ENCODE measurements at places on chromosomes 3 and 15.

- DNase-seq, result peak; percentile 99
Observed at GRCh38 chr3:186529201-186529999, 14.8 kb downstream of the CRYGS start.

- DNase-seq, result no peak
Observed at GRCh38 chr3:99931059-99931458, 113.4 kb downstream of the CMSS1 start.

- DNase-seq, result no peak
Observed at GRCh38 chr3:97815149-97815917, 6.5 kb upstream of the CRYBG3 start.

DNA sequence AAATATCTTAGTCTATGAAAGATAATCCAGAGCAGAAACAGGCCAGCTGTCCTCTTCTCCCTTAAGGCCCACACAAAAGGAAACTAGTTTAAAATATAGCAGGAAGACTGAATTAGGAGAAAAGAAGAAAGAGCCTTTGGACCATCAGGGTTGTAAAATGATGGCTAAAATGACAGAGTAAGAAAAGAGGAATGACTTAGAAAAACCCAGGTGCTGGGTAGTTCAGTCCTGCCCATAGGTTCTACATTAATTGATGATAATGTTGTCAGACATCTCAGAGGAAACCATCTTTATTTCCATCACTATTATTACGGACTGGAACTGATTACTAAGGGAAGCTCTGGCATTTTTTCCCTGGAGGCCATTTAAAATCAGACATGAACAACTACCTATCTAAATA lies 142.8 kb upstream of the STT3B start:
- DNase-seq, result no peak

- no peak for DNase-seq
Observed at GRCh38 chr15:85646538-85647091, 148.1 kb downstream of the KLHL25 start.

- peak; percentile 28 for DNase-seq
Observed at GRCh38 chr3:50436114-50436674, 67.2 kb downstream of the CACNA2D2 start.

- no peak for DNase-seq
Observed at GRCh38 chr15:31293655-31294054, 33.0 kb upstream of the KLF13 start.

DNA sequence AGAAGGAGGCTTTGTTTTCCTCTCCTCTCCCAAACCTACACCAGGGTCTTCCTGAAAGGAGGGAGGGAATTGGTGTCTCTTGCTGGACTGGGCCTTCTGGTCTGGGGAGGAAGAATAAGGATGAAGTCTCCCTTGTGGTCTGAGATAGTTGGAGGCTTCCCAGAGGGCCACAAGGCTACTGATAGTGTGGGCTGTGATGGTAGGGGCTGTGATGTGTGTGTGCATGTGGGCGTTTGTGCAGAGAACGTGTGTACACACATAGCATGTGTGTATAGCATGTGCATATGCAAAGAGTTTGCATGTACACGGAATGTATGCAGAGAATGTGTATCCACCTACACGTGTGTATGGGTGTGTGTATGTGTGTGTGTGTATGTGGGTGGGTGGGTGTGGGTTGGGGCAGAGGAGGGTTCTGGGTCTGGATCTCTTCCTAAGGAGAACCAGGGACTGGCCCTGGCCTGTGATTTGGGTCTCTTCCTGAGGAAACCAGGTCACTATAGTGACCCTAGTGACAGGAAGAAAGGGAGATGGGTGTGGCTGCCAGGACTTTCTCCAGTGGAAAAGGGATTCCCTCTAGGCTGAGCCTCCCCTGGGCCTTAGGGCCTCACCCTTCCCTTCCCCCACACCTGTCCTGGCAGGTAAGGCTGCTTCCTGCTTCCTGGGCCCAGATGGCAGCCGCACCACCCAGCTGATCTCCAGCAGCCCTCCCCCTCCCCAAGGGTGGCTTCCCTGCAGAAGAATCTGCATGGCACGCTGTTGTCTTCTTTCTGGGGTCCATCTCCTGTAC lies 1.7 kb downstream of the FLNB start:
- no peak for DNase-seq

DNA sequence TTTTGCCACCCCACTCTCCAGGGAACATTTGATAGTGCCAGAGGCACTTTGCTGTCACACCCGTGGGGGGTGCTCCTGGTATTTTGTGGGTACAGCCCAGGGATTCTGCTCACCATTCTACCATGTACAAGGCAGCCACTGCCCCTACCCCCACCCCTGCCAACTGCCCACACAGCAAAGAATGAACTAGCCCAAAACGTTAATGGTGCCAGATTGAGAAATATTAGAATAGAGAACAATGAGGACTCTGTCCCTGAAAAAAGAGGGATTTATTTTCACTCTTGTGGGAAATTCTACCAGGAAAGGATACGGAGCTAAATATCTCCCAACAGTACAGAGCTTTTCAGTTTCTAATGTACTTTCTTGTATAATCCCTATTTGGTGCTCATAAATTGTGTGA lies 154.5 kb upstream of the SUCLG2 start:
- DNase-seq, result no peak

DNA sequence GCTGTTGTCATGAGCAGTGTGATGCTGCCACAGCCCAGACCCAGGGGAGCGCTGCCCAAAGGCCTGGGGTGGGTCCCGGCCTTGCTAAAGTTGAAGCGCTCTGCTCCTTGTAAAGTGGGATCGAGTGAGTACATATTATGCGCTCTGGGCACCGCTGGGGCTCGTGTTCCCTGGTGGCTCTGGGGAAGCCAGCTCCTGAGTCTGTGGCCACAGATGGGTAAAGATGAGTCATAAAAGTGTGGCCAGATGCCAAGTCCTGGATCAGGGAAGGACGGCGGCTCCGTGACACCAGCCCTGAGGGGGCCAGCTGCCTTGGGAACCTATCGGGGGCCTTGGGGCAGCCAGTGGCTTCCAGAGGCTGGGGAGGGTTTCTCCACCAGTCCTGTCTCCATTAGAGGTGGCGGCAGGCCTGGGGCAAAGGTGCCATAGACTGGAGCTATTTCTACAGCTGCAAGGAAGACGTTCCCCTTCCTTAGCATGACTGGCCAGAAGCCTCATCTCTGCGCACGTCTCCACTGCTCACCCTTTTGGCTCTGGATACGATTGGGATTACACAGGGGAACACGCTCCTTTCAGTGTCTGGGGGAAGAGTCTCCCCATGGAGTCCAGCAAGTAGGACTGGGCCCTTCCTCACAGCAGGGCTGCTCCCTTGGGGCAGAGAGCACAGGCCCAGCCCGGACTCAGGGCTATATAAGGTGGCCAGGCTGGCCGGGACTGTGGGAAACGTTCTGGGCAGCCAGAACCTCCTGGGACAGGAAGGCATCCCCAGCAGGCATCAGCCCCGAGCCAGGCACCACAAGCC lies 1.2 kb upstream of the ITIH4 start:
- peak; percentile 20 for DNase-seq

- no peak for DNase-seq
Observed at GRCh38 chr3:100561459-100562158, 47.8 kb upstream of the ADGRG7 start.

DNA sequence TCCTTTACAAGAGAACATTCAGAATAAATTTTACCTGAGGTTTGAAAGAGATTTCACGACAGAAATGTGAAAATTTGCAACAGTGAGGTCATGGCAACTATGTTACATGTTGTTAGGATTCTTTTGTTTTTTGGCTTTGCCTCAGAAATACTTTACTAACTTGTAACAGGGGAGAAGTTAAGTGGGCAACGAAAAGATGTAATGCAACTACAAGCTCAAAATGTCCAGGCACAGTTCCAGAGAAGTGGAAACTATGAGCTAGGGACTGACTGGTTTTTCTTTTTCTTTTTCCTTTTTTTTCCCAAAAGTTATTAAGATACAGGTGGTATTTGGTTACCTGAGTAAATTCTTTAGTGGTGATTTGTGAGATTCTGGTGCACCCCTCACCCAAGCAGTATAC lies 111.5 kb upstream of the PPP2R3A start:
- DNase-seq, result no peak

DNA sequence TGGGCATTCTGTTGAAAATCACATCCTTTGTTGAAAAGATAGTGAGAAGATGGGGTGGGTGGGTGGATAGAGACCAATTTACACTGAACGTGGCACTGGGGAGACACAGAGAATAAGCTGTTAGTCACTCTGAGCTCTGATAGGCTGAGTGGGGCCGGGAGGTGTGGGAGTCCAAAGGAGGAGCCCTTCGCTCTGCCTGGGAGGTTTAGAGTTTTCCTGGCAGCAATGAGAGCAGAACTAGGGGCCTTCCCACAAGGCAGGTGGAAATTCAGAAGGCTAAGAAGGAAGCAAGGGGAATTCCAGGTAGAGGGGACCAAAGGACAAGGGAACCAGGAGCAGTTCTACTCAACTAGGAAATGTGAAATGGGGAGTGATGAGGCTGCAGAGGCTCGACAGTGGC lies 272.7 kb downstream of the RPLP1 start:
- no peak for DNase-seq

- DNase-seq, result no peak
Observed at GRCh38 chr3:69740103-69741021, 1.1 kb downstream of the MITF start.

DNA sequence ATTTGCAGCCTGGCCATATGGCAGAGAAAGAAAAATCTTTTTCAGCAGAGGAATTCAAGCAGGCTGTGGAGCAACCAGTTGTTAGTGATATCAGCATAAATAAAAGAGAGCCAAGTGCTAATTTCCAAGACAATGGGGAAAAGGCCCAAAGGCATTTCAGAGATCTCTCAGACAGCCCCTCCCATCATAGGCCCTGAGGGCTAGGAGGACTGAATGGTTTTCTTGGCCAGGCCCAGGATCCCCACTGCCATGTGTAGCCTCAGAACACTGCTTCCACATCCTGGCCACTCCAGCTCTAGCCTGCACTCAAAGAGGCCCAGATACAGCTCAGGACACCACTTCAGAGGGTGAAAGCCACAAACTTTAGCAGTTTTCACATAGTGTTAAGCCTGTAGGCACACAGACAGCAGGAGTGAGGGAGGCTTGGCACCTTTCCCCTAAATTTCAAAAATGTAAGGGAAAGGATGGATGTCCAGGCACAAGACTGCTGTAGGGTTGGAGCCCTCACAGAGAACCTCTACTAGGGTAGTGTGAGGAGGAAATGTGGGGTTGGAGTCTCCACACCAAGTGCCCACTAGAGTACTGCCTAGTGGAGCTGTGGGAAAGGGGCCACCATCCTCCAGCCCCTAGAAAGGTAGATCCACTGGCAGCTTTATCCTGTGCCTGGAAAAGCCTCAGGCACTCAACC lies 191.4 kb downstream of the TBL1XR1 start:
- DNase-seq, result no peak

DNA sequence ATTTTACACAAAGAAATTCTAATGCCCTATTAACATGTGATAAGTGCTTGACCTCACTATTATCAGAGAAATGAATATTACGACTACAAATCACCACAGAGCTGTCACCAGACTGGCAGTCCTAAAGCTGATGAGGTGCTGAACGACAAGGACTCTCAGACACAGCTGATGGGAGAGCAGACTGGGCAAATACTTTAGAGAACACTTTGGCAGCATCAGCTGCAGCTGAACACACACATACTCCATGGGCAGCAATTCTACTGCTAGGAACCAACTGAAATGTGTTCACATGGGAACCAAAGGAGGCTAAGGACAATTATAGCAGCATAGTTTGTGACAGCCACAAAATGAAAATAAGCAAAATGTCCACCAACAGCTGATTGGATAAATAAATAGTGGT lies 45.5 kb downstream of the SUSD5 start:
- no peak for DNase-seq

- no peak for DNase-seq
Observed at GRCh38 chr3:192687488-192688152, 39.7 kb downstream of the FGF12 start.

DNA sequence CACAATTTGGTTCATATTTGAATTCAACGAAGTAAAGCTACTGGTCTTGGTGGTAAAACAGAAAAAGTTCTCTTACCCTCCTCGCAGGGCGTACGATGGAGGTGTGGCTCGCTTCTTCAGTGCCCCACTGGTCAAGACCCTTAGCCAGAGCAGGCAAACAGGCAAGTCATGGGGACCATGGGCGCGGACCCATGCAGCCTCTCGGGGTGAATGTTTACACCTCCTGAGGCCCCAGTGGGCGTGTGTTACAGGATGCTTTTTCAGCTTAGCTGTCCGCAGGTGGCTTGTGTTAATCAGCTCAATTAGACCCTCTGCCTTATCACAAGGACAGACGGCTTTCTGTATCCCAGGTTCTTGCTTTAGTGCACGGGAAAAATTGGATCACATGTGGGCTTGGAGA lies 991.8 kb downstream of the GBE1 start:
- no peak for DNase-seq

DNA sequence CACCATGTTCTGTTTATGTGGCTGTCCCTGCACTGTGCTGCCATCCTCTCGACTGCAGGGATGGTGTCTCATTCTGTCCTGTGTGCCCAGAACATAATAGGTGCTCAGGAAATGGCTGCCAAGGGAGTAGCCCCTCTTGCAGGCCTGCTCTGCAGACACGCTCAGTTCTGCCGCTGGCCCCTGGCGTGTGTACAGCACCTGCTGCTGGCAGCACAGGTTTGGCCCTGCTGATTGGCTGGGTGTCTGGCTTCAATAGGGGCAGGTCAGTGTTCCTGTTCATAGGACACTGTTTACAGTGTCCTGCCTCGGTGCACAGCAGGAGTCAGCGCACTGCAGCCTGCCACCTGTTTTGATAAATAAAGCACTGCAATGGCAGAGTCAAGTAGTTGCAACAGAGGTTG lies 146.9 kb downstream of the DNAJB8 start:
- DNase-seq, result no peak

- DNase-seq, result no peak
Observed at GRCh38 chr3:71348831-71349230, 234.7 kb downstream of the FOXP1 start.

DNA sequence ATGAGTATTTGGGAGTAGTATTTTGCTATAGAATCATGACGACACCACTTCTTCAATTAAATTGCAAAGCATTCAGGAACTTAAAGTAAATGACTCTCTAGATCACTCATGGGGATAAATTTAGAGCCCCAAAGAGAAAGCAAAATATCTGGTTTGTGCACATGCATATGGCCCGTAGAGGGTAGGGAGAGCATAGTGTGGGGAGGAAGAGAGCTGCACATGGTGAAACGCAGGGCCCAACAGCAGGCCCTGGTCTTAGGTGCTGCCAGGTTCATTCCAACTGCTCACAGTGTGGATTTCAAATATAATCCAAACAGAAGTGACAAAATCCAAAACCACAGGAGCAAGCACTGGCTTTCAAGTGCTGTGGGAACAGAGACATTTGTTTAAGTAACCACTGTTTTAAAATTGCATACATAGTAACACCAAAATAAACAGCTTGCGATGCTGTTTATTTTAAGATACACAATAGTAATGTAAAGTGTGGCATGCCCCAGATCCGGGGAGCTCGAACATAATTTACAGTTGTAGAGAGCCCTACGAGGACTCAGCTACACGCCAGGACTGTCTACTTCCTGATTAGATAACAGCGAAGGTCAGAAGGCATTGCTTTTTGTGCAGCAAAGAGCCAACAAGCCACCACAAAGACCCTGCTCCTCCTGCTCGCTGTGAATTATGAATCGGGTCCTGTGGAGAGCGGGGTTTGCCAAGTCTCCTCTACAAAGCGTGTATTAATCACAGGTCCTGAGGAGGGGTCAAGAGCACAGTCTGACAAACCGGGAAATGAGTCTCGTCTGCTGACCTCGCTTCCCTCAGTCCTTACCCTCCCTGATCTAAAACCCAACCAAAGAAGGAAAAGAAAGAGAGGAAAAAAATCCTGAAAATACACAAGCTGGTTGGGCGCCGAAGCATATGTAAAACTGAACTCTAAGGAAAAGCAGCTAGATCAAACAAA lies 80.6 kb downstream of the MEIS2 start:
- no peak for DNase-seq

Data from NCI-H1694 treated with DMSO at 0.1 percent for 48 hours (cell line).